ENCODE measurements at places on chromosomes 6 and 20. TPM values are rescaled to one million over a fixed set of nuclear protein-coding genes. Genes with fewer than 3 reads are reported as not detected.

GRCh38 chr6:164208371-164208770 is 793.9 kb downstream of the QKI start:
- no peaks in the 10 kb centered on the region for H3K36me3 ChIP-seq
- no peaks in the 10 kb centered on the region for H3K27me3 ChIP-seq
- no peak overlapping the region for H3K27ac ChIP-seq
- no peaks in the 10 kb centered on the region for H3K4me1 ChIP-seq
- no peak for DNase-seq
- H3K4me3 ChIP-seq: no peak overlapping the region

GRCh38 chr6:122714059-122714458 is 65.5 kb upstream of the FABP7 start:
- no peak overlapping the region for H3K4me3 ChIP-seq
- H3K27me3 ChIP-seq: no peaks in the 10 kb centered on the region
- no peak overlapping the region for H3K27ac ChIP-seq
- DNase-seq: no peak
- H3K36me3 ChIP-seq: no peaks in the 10 kb centered on the region
- H3K4me1 ChIP-seq: peaks cover 4% of the 10 kb centered on the region

- H3K4me1 ChIP-seq: peaks cover 5% of the 10 kb centered on the region
- H3K4me3 ChIP-seq: no peak overlapping the region
- DNase-seq: no peak
- H3K27me3 ChIP-seq: no peaks in the 10 kb centered on the region
- no peak overlapping the region for H3K27ac ChIP-seq
These were observed 848.5 kb upstream of the FLRT3 start for GRCh38 chr20:15185913-15186312.

GRCh38 chr20:43653966-43654365 is 12.9 kb upstream of the MYBL2 start:
- DNase-seq: no peak
- no peak overlapping the region for H3K27ac ChIP-seq
- peaks cover 9% of the 10 kb centered on the region for H3K4me1 ChIP-seq
- H3K4me3 ChIP-seq: no peak overlapping the region
- H3K36me3 ChIP-seq: no peaks in the 10 kb centered on the region

DNA sequence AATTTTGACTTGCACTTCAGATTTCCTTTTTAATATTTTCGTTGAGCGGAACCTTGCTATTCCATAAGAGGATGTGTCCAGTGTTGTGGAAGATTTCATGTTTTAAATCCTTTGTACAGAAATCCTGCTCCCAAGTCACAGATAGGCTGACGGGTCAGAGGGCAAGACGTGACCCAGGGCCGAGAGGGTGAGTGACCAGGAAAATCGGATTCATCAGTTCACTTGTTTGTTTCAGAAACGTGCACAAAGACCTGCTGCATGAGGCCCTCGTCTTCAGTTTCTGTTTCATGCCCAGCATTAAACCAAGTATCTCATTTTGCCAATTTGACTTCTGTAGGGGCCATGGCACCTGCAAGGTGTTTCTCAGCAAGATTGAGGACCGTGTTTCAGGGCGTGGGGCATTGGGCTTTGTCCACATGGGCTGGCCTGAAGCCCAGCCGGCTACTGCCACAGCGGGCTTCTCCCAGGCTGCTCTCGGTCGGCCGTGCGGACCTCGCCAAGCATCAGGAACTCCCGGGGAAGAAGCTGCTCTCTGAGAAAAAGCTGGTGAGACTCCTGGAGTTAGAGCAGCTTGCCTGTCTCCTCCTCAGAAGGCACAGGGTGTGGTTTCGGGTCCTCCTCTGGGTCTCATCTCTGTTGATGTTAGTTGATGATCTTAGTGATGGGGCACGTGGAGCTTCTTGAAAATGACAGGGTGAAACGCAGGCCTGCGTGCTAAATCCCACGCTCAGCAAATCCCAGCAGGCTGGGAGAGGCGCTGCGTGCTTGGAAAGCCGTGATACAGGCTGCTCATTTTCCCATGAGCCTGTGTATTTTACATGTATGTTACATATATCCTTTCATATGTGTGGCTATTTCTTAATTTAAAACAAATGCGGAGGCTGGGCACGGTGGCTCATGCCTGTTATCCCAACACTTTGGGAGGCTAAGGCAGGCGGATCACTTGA is 10.5 kb downstream of the MTG2 start:
- no peak overlapping the region for H3K4me3 ChIP-seq
- H3K27ac ChIP-seq: no peak overlapping the region
- H3K36me3 ChIP-seq: no peaks in the 10 kb centered on the region
- H3K4me1 ChIP-seq: no peaks in the 10 kb centered on the region
- no peak for DNase-seq

- H3K4me3 ChIP-seq: no peak overlapping the region
- H3K4me1 ChIP-seq: peaks cover 32% of the 10 kb centered on the region
- no peaks in the 10 kb centered on the region for H3K27me3 ChIP-seq
- H3K36me3 ChIP-seq: no peaks in the 10 kb centered on the region
- H3K27ac ChIP-seq: peak overlapping the region; percentile 76
- no peak for DNase-seq
These were observed 39.5 kb upstream of the BEND3 start for GRCh38 chr6:107154801-107155160.

GRCh38 chr6:51495096-51495495 is 592.3 kb downstream of the PKHD1 start:
- H3K27me3 ChIP-seq: no peaks in the 10 kb centered on the region
- no peaks in the 10 kb centered on the region for H3K36me3 ChIP-seq
- no peak overlapping the region for H3K27ac ChIP-seq
- no peaks in the 10 kb centered on the region for H3K4me1 ChIP-seq
- H3K4me3 ChIP-seq: no peak overlapping the region
- DNase-seq: no peak

DNA sequence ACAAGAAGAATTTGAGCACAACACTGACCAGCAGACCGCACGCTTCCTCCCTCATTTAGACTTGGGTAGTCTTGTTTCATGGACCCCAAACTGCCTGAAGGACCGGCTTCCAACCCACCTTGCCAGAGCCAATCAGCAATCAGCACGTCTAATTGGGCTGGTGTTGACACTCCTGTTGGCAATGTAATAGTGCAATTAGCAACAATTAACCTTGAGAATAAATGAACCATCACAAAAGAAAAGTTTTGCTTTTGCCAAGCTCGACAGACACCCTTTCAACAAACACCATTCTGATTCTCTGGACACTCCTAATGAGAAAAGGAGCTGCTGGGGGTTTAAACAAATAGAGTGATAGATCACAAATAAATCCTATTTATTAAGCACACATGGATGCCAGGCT is 61.0 kb downstream of the EDN3 start:
- H3K4me3 ChIP-seq: no peak overlapping the region
- no peaks in the 10 kb centered on the region for H3K27me3 ChIP-seq
- no peak for DNase-seq
- no peaks in the 10 kb centered on the region for H3K36me3 ChIP-seq

DNA sequence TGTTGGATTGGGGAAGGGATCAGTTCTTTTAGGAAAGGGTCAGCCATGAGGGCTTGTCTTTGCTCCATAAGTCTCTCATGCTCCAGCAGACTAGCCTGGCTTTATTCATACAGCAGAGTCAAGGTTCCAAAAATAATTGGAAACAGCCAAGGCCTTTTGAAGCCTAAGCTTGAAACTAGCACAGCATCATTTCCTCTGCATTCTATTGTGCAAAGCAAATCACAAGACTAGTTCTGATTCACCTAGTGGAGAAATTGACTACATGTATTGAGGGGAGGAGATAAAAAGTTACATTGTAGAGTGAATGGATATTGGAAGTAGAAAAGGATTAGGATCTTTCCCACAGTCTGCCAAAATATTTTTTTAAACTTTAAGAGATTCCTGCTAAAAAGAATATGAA is 159.3 kb upstream of the PLCB4 start:
- no peak overlapping the region for H3K4me3 ChIP-seq
- H3K27ac ChIP-seq: no peak overlapping the region
- no peaks in the 10 kb centered on the region for H3K36me3 ChIP-seq
- H3K27me3 ChIP-seq: no peaks in the 10 kb centered on the region
- DNase-seq: no peak

GRCh38 chr6:29834564-29835436 is 7.2 kb downstream of the HLA-G start:
- H3K4me3 ChIP-seq: no peak overlapping the region
- H3K27ac ChIP-seq: no peak overlapping the region

- H3K4me1 ChIP-seq: no peaks in the 10 kb centered on the region
- H3K27me3 ChIP-seq: no peaks in the 10 kb centered on the region
- H3K4me3 ChIP-seq: no peak overlapping the region
- no peaks in the 10 kb centered on the region for H3K36me3 ChIP-seq
- DNase-seq: no peak
- no peak overlapping the region for H3K27ac ChIP-seq
These were observed 92.3 kb upstream of the INSM1 start for GRCh38 chr20:20275636-20276035.

GRCh38 chr20:33062105-33062824 is 8.6 kb downstream of the BPIFB3 start:
- DNase-seq: no peak
- H3K4me1 ChIP-seq: no peaks in the 10 kb centered on the region
- no peak overlapping the region for H3K27ac ChIP-seq
- H3K4me3 ChIP-seq: no peak overlapping the region

DNA sequence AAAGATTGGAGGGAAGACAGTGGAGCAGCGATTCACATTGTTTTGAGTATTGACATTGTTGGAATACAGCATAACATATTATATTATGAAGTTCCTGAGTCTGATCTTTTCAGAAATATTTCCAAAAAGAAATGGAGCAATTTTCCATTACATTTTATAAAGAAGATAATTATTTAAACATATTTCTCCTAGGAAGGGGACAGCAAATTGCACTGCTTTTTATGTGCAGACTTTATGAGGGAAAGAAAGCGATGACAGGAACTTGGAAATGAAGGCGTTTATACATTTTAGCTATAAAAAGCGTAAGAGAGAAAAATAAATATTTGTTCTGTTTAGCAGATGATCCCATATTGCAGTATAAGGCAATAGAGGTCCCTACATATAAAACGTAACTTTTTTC is 117.0 kb upstream of the EDN1 start:
- H3K4me1 ChIP-seq: no peaks in the 10 kb centered on the region
- no peaks in the 10 kb centered on the region for H3K27me3 ChIP-seq
- no peak overlapping the region for H3K4me3 ChIP-seq
- DNase-seq: no peak
- H3K36me3 ChIP-seq: no peaks in the 10 kb centered on the region

GRCh38 chr6:75386050-75386770 is 101.6 kb upstream of the TMEM30A start:
- DNase-seq: no peak
- H3K4me1 ChIP-seq: no peaks in the 10 kb centered on the region
- H3K27ac ChIP-seq: no peak overlapping the region
- no peaks in the 10 kb centered on the region for H3K27me3 ChIP-seq

DNA sequence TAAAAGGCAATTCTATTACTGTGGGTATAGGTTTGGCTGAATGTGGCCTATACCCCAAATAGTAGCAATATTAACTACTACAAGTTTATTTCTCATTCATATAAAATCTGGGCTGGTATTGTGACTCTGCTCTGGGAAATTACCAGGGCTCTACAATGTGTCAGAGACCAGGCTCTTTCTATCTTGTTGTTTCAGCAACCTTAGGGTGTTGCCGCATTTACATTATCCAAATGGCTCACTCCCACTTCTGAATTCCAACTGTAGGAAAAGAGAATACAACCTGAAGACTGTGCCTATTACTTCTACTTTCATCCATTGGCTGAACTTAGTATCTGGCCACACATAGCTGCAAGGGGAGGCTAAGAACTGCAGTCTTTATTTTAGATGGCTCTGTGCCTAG is 106.7 kb upstream of the CENPW start:
- DNase-seq: no peak
- H3K4me3 ChIP-seq: no peak overlapping the region
- H3K27me3 ChIP-seq: no peaks in the 10 kb centered on the region

DNA sequence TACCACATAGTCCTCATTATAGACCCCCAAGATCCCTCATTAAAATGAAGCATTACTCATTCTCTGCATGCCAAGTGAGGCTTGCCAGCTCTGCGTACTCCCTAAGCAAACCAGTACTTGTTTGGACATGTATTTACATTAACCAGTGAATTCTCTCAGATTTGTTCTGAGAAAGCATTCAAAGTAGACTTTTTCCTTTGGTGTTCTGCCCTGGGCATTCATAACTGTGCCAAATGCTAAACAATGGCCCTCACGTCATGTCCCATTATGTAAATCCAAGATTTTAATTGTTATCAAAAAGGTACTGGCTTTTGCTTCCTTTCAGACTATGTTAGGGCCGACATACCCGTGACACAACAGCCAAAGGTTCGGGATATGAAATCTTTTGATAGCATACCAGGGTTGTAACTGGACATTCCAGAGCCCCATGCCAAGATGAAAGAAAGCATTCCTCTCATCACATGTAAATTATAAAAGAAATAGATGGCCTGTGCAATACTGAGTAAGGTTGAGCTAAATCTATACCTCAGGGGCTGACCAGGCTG is 164.2 kb downstream of the ADAT2 start:
- H3K36me3 ChIP-seq: no peaks in the 10 kb centered on the region
- no peaks in the 10 kb centered on the region for H3K4me1 ChIP-seq
- peak; percentile 14 for DNase-seq
- H3K27me3 ChIP-seq: no peaks in the 10 kb centered on the region

- no peaks in the 10 kb centered on the region for H3K27me3 ChIP-seq
- H3K4me3 ChIP-seq: no peak overlapping the region
- H3K36me3 ChIP-seq: no peaks in the 10 kb centered on the region
- no peaks in the 10 kb centered on the region for H3K4me1 ChIP-seq
These were observed 36.9 kb downstream of the ASXL1 start for GRCh38 chr20:32395066-32395465.

- no peaks in the 10 kb centered on the region for H3K27me3 ChIP-seq
- H3K4me1 ChIP-seq: no peaks in the 10 kb centered on the region
- DNase-seq: no peak
These were observed 464.8 kb upstream of the CDH4 start for GRCh38 chr20:60787276-60787675.

- no peak for DNase-seq
- H3K4me1 ChIP-seq: no peaks in the 10 kb centered on the region
- H3K27me3 ChIP-seq: no peaks in the 10 kb centered on the region
- H3K27ac ChIP-seq: no peak overlapping the region
These were observed 741.9 kb upstream of the MARCKS start for GRCh38 chr6:113115196-113115595.

Gene ACSS1
- 20.5 TPM for total RNA-seq

Gene HDAC2
- 139 TPM for total RNA-seq

Gene STX11
- 0.27 TPM for total RNA-seq

Gene SOX4
- 92.5 TPM for total RNA-seq

Gene NEURL2
- total RNA-seq: 12.8 TPM

Gene VWA7
- 1.5 TPM for total RNA-seq

Gene HAO1
- 0.72 TPM for total RNA-seq

Gene DAAM2
- 15.1 TPM for total RNA-seq

Gene C2
- 48.3 TPM for total RNA-seq

Gene NFATC2
- 4.9 TPM for total RNA-seq

Gene SYNDIG1
- total RNA-seq: 1.5 TPM

Gene ADGRF4
- total RNA-seq: 9.2 TPM

Gene GLP1R
- total RNA-seq: 0.52 TPM

Gene NOX3
- not detected for total RNA-seq

Gene CPXM1
- total RNA-seq: 47.9 TPM

Gene LTB
- 2.4 TPM for total RNA-seq
